ENCODE measurements at places on chromosomes 3 and 15. TPM values are rescaled to one million over a fixed set of nuclear protein-coding genes. Genes with fewer than 3 reads are reported as not detected.

DNA sequence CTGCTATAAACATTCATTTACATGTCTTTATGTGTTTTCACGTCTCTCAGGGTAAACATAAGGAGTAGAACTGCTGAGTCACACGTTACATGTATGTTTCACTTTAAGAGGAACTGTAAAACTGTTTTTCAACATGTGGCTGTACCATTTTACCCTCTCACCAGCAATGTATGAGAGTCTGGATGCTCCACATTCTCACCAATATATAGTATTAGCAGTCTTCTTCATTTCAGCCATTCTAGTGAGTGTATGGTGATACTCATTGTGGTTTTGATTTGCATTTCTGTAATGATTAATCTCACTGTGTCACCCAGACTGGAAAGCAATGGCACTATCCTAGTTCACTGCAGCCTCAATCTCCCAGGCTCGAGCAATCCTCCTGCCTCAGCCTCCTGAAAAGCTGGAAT is 37.1 kb downstream of the PHC3 start:
- H3K27me3 ChIP-seq, result no peaks in the 10 kb centered on the region
- DNase-seq, result no peak
- peaks cover 19% of the 10 kb centered on the region for H3K36me3 ChIP-seq

- no peaks in the 10 kb centered on the region for H3K4me1 ChIP-seq
- peaks cover 5% of the 10 kb centered on the region for H3K36me3 ChIP-seq
- no peak overlapping the region for H3K4me3 ChIP-seq
- H3K27ac ChIP-seq, result no peak overlapping the region
- no peak for DNase-seq
- no peaks in the 10 kb centered on the region for H3K27me3 ChIP-seq
Measured at GRCh38 chr3:144097163-144097562, 125.5 kb downstream of the DIPK2A start.

GRCh38 chr15:51499379-51499976 is 123.1 kb downstream of the DMXL2 start:
- no peaks in the 10 kb centered on the region for H3K27me3 ChIP-seq
- DNase-seq, result peak; percentile 11
- H3K4me3 ChIP-seq, result no peak overlapping the region
- no peak overlapping the region for H3K27ac ChIP-seq

- H3K27me3 ChIP-seq, result no peaks in the 10 kb centered on the region
- H3K36me3 ChIP-seq, result peaks cover 23% of the 10 kb centered on the region
- DNase-seq, result no peak
- no peak overlapping the region for H3K27ac ChIP-seq
- no peak overlapping the region for H3K4me3 ChIP-seq
Measured at GRCh38 chr15:100616700-100617099, 14.3 kb downstream of the ASB7 start.

DNA sequence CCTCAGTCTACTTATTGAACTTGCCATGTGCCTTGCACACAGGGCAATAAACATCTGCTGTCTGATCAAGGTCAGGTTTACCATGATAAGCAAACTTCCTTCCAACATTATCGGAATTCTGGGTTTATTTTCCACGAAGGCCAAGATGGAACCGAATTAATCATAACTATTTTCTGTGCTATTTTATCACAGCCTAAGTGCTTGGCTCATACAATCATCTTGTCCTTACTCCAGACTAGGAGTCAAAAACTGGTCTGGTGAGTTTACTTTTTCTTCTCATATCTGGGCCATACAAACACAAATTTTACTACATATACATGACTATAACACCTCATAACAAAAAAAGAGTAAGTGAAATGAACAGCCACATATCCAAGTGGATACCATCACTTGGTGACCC is 2.3 kb downstream of the FBN1 start:
- H3K36me3 ChIP-seq, result peaks cover 8% of the 10 kb centered on the region
- H3K27me3 ChIP-seq, result peaks cover 35% of the 10 kb centered on the region
- no peaks in the 10 kb centered on the region for H3K4me1 ChIP-seq
- no peak overlapping the region for H3K27ac ChIP-seq
- DNase-seq, result no peak
- no peak overlapping the region for H3K4me3 ChIP-seq

- H3K27me3 ChIP-seq, result no peaks in the 10 kb centered on the region
- no peak for DNase-seq
- H3K4me3 ChIP-seq, result no peak overlapping the region
- H3K27ac ChIP-seq, result peak overlapping the region; percentile 9
- H3K4me1 ChIP-seq, result peaks cover 27% of the 10 kb centered on the region
- H3K36me3 ChIP-seq, result peaks cover 16% of the 10 kb centered on the region
Measured at GRCh38 chr3:129836381-129837064, 57.0 kb downstream of the TMCC1 start.

GRCh38 chr3:72615776-72616175 is 232.5 kb downstream of the SHQ1 start:
- H3K36me3 ChIP-seq, result no peaks in the 10 kb centered on the region
- no peak overlapping the region for H3K27ac ChIP-seq
- H3K4me3 ChIP-seq, result no peak overlapping the region
- no peaks in the 10 kb centered on the region for H3K27me3 ChIP-seq
- peaks cover 9% of the 10 kb centered on the region for H3K4me1 ChIP-seq

DNA sequence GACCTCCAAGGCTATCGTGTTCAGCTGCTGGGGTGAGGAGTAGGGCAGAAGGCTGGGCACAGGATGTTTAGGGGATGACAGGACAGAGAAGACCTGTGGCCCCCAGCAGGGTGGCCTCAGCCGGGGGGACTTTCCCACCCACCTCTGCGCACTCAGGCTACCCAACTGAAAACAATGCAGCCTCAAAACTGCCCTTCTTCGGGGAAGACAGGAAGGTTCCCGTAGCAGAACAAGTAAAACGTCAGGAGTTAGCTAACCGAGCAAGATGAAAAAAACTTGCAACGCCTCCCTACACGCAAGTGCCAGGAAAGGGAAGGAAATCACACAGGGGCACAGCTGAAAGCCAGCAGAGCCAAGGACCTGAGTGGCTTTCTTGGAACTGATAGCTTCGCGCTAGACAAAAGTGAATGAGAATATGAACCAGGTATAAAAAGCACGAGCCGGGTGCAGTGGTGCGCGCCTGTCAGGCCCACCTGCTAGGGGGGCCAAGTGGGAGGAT is 38.4 kb upstream of the FURIN start:
- no peak overlapping the region for H3K27ac ChIP-seq
- H3K4me1 ChIP-seq, result no peaks in the 10 kb centered on the region
- H3K36me3 ChIP-seq, result no peaks in the 10 kb centered on the region

DNA sequence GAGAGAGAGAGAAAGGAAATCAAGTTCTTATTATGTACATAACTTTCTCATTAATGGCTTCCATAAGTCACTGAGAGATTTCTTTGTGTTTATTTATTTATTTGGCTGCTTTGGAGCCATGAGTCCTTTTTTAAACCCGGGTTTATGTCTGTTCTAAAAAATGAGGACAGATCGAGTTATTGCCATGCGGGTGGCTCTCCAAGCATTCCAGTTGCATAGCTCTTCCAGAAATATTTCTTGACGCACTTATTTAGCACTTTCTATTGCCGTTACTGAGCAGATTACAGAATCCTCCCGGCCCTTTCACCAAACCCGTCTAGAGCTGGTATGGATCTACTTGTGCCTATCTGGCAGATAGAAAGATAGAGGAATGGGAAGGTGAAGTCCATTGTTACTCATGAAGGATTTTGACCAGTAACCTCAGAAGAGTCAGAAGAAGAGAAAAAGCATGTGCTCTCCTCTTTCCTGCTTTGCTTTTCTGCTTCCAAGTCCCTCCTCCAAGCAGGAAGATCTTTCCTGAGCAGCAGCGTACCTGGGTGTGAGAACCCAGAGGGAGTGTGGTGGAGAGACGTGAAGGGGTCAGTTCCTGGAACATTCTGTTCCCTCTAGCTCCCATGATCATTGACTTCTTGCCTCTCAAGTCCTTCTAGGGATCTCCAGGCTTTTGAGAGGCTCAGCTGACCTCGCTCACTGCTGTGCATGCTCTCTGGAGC is 112.8 kb downstream of the LPP start:
- H3K27me3 ChIP-seq, result no peaks in the 10 kb centered on the region
- DNase-seq, result no peak
- no peak overlapping the region for H3K4me3 ChIP-seq
- H3K27ac ChIP-seq, result no peak overlapping the region

DNA sequence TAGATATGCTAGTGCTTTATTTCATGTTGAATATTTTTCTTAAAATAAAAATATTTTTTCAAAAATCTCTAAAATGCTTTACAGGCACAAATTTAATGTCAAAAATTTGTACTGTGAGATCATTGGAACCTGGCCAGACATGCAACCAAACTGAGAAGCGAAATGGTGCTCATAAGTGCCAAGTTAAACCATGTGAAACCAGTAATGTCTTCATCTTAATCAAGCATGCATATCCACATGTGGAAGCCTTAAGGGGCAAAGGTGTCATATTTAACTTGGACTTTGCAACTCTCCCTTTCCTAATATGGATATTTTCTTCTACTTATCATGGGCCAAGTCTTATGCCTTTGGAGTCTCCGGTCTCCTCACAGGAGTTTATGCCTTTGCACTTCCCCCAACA is 208.9 kb upstream of the COL8A1 start:
- H3K4me1 ChIP-seq, result no peaks in the 10 kb centered on the region
- no peak overlapping the region for H3K4me3 ChIP-seq
- H3K36me3 ChIP-seq, result no peaks in the 10 kb centered on the region

DNA sequence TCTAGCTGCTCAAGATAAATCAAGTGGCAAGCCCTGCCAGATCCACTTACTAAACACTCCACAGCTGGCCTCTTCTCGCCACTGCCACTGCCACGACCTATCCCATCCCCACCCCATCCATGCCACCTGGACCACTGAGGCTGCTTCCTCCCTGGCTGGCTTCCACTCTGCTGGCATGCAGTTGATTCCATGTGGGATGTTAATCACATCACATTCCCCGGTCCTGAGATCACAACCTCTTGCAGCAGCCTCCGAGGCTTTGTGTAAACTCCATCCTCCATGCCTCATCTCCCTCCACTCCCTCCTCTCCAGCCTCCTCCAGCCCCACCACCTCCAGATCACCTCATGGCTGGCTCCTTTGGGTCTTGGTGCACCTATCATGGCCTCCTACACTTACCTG is 7.7 kb downstream of the NCKIPSD start:
- no peak for DNase-seq
- peaks cover 37% of the 10 kb centered on the region for H3K36me3 ChIP-seq
- no peak overlapping the region for H3K4me3 ChIP-seq

- DNase-seq, result peak; percentile 66
- no peaks in the 10 kb centered on the region for H3K27me3 ChIP-seq
- H3K27ac ChIP-seq, result no peak overlapping the region
- H3K4me1 ChIP-seq, result no peaks in the 10 kb centered on the region
- peaks cover 4% of the 10 kb centered on the region for H3K36me3 ChIP-seq
Measured at GRCh38 chr3:38479431-38480092, 16.6 kb upstream of the EXOG start.

DNA sequence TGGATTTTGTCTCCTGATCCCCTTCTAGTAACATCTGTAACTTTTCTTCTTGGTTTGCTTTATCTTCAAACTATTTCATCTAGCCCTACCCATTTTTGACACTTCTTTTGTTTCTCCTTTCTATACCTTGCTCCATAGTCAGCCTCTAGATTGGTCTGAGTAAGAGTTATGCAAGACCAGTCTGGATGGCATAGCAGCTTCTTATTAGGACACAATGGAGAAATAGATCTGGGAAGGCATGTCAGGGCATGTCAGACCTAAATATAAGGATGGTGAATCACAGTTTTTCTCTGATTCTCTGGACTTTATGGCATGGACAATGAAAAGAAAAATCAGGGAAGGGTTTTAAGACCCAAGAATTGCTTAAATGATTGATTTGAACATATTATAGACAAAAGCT is 452.5 kb downstream of the RAP2B start:
- no peaks in the 10 kb centered on the region for H3K4me1 ChIP-seq
- no peak overlapping the region for H3K4me3 ChIP-seq
- no peak for DNase-seq
- no peaks in the 10 kb centered on the region for H3K27me3 ChIP-seq
- H3K36me3 ChIP-seq, result no peaks in the 10 kb centered on the region
- no peak overlapping the region for H3K27ac ChIP-seq

DNA sequence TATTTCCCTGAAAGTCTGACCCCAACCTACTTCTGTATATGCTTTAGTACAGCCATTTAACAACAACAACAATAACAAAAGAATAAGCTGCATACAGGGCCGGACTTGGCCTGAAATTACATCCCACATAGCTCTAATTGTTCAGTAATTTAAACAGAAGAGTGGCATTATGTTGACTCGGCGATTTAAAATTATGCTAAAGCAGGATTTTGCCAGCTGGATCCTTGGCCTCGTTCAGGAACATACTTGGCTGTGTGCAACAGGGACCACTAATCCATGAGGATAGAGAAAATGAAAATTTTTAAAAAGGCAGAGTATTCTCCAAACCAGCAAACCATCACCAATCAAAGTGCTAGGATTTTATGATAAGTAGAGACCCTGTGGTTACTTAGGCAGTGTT is 433.1 kb upstream of the RBMS3 start:
- no peaks in the 10 kb centered on the region for H3K36me3 ChIP-seq
- H3K27me3 ChIP-seq, result peaks cover 10% of the 10 kb centered on the region
- no peak for DNase-seq
- no peak overlapping the region for H3K27ac ChIP-seq
- H3K4me1 ChIP-seq, result no peaks in the 10 kb centered on the region
- no peak overlapping the region for H3K4me3 ChIP-seq

DNA sequence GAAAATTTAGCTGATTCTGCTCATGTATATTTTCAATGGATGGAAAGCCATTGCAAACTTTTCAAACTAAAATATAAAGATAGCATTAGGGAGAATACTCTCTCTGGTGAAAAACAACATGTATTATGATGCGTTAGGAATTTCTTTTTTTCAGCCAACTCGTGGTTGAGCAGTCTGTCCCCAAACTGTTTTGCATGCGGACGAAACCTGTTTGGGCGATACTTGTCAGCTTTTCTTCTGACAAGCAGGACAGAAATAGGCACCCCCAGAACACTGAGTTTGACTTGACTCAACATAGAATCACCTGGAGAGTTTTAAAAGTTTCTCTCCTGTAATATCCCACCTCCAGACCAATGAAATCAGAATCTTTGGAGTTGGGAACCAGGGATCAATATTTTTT is 417.5 kb upstream of the TPRG1 start:
- no peak overlapping the region for H3K27ac ChIP-seq
- H3K27me3 ChIP-seq, result no peaks in the 10 kb centered on the region
- H3K4me1 ChIP-seq, result no peaks in the 10 kb centered on the region
- no peak overlapping the region for H3K4me3 ChIP-seq
- H3K36me3 ChIP-seq, result no peaks in the 10 kb centered on the region

- H3K4me1 ChIP-seq, result no peaks in the 10 kb centered on the region
- no peak for DNase-seq
- no peaks in the 10 kb centered on the region for H3K27me3 ChIP-seq
- H3K4me3 ChIP-seq, result peak overlapping the region; percentile 90
- peak overlapping the region; percentile 47 for H3K27ac ChIP-seq
Measured at GRCh38 chr3:101725194-101725889, 928 bp downstream of the CEP97 start.

- H3K27ac ChIP-seq, result no peak overlapping the region
- H3K4me1 ChIP-seq, result no peaks in the 10 kb centered on the region
- no peaks in the 10 kb centered on the region for H3K27me3 ChIP-seq
- peaks cover 43% of the 10 kb centered on the region for H3K36me3 ChIP-seq
Measured at GRCh38 chr15:68183616-68184315, 21.4 kb downstream of the CALML4 start.

MEX3B gene
- total RNA-seq, result 2.0 TPM

ZNF774 gene
- total RNA-seq, result 10.4 TPM

RAD18 gene
- total RNA-seq, result 20.7 TPM

SENP5 gene
- 34.0 TPM for total RNA-seq

BCL2A1 gene
- total RNA-seq, result not detected

SLC28A1 gene
- total RNA-seq, result 0.17 TPM

CHRD gene
- not detected for total RNA-seq

GABRR3 gene
- not detected for total RNA-seq

NR1I2 gene
- 6.0 TPM for total RNA-seq
